AG20443 (cell line): ENCODE measurements at places on chromosomes 11 and 22.

- DNase-seq: no peak
Measured at GRCh38 chr11:92752122-92752521, 217.3 kb upstream of the MTNR1B start.

- DNase-seq: peak; percentile 36
Measured at GRCh38 chr11:65651589-65652510, 10.9 kb downstream of the RELA start.

DNA sequence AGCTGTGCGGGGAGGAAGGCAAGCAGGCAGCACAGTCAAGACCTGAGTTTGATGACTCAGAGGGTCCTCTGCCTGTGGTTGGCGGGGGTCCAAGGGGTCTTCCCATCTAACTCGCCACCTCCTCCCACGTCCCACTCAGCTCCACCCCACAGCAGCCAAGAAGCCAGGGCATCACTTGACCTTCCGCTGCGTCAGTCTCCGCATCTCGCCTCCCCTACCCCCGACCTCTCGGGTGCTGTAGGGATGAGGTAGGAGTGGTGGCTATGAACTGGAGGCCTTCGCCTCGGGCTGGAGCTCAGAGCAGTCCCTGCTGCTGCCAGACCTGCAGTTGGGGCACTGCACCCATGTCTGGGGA lies 90.6 kb downstream of the CDKN1C start:
- no peak for DNase-seq

DNA sequence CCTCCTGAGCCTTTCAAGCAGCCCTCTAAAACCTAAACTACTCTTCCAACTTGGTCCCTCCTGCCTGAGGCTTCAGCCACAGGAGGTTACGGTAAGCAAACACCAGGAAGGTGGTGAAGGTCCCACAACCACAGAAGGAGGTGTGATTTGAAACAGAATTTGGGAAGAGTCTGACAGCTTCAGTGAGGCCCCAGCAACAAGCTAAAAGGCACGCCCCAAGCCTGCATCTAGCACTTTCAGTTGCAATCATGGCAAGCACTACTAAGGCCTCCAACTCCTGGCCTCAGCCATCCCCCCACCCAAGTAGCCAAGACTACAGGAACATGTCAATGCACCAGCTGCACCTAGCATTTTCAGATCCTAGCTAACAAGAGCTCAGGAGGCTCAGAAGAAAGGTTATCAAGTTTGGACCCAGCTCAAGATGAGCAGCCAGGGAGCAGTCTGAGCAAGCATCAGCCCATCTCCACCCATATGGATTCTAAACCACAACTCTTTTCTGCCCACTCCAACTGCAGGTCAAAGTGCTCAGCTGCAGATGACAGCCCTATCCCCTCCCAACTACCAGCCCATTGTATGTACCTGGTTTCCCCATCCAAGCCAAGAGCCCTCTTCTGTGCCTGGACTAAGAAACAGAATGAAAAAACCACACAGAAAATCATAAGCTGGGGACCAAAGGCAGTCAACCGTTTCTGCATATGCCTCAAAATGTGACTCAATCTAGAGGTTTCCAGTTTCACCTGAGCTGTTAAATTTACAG lies 10.4 kb upstream of the AHNAK start:
- no peak for DNase-seq

- no peak for DNase-seq
Measured at GRCh38 chr11:93393386-93393785, 62.8 kb downstream of the DEUP1 start.

DNA sequence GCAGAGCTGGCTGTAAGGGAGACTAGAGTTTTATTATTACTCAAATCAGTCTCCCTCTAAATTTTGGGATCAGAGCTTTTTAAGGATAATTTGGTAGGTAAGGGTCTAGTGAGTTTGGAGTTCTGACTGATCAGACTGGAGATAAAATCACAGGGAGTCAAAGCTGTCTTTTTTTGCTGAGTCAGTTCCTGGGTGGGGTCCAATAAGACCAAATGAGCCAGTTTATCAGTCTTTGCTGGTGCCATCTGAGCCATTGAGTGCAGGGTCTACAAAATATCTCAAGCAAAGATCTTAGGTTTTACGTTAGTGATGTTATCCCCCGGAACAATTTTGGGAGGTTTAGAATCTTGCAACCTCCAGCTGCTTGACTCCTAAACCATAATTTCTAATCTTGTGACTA lies 935.1 kb upstream of the RAG2 start:
- DNase-seq: no peak
